ENCODE measurements at places on chromosomes 3 and 15. TPM values are rescaled to one million over a fixed set of nuclear protein-coding genes. Genes with fewer than 3 reads are reported as not detected.

CPB1 gene
- total RNA-seq, result 5.0 TPM

VILL gene
- 9.9 TPM for total RNA-seq

UBL7 gene
- 32.0 TPM for total RNA-seq

POC1A gene
- 2.1 TPM for total RNA-seq

DNASE1L3 gene
- 2.0 TPM for total RNA-seq

ATP13A5 gene
- total RNA-seq, result not detected

SERPINI2 gene
- not detected for total RNA-seq

GOLGA6L22 gene
- total RNA-seq, result not detected
